ENCODE measurements at places on chromosomes 7 and 10.
A peak's percentile ranks its signal among the peaks of the same experiment; 100 is the strongest.

DNA sequence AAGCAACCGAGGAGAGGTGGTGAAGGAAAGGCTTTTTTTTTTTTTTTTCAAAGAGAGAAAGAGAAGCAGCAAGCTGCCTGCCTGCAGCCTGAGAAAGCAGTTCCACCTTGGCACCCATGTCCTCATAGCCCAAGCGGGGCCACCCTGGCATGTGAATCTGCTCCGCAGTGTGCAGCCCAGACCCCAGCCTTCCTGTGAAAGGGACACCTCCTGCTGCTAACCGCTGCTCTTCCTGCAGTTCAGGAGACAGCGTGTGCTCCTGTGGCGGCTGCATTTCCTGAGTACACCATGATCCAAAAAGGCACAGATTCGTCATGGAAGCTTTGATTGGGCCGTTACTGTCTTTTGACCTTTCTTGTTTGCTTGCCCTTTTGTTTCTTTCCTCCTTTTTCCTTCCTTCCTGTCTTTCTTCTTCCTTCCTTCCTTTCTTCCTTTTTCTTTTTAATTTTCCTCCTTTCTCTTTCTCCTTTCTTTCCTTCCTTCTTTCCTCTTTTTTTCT, 38.1 kb downstream of the IKZF1 start:
- DNase-seq = peak; percentile 73

- DNase-seq = no peak
Observed at GRCh38 chr10:11197266-11197712, 179.6 kb downstream of the CELF2 start.

DNA sequence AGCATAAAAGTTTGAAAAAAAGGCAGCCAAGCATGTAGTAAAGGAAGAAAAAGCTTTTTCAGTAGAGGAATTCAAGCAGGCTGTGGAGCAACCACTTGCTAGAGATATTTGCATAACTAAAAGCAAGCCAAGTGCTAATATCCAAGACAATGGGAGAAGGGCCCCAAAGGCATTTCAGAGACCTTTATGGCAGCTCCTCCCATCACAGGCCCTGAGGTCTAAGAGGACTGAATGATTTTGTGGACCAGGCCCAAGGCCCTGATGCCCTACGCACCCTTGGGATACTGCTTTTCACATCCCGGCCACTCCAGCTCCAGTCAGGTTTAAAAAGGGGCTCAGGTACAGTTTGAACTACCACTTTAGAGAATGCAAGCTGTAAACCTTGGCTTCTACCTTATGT, 261.7 kb upstream of the SEMA3C start:
- DNase-seq = no peak

DNA sequence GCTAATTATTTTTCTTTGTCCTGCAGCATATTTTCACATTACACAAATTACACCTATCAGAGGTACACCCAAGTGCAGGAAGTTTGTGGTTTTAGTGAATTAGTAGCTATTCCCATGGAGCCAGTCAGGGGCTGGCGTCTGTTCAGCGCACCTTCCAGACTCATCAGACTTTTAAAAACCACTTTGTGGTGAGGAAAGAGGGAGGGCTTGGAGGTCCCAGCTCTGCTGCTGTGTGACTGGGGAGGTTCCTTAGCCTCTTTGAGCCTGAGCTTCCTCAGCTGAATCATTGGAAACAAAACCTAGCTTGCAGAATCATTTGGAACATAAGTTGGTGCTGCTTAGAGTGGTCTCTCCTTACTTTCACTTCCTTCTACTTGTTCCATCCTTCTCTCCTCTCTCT, 175.4 kb downstream of the SORCS3 start:
- DNase-seq = no peak

GRCh38 chr10:53918755-53919154, 882.3 kb downstream of the PCDH15 start:
- DNase-seq = no peak

DNA sequence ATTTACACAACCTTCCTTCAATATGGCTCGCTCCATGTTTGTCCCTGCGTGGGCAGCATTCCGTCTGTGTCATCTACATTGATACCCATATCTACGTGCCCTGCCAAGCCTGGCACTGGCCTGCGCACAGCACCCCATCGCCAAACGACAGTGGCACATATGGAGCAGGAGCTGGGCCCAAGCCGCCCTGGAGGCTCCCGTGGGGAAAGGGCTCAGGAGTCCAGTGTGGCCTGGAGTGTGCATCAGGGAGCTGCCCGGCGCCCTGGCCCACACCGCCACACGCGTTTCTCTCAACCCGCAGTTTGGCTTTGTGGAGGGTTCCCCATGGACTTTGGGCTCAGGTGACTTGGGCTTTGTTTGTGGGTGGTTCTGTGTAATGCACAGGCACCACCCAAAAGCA, 273.2 kb downstream of the PTPRN2 start:
- DNase-seq = no peak

GRCh38 chr7:24024276-24025068, 259.5 kb upstream of the NPY start:
- no peak for DNase-seq

DNA sequence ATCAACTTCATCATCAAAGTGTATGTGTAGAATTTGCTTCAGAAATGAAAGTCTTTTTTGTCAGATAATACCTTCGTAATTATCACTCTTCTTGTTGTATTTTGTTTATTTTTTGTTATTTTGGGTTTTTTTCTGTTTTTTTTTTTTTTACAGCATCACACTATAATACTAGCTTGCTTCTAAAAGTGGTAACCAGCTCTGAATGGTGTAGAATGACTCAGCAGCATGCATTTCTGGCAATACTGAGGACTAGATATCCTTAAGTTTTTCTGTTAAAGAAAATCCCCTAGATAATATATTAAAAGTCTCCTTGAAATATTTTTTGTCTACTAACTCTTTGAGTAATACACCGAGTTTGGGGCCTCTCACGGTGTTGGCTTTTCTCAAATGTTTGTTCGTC, 109.1 kb downstream of the LMBR1 start:
- no peak for DNase-seq

- no peak for DNase-seq
Observed at GRCh38 chr10:31888442-31888841, 40.2 kb downstream of the ARHGAP12 start.

- DNase-seq = no peak
Observed at GRCh38 chr7:144761493-144761892, 74.4 kb downstream of the TPK1 start.

DNA sequence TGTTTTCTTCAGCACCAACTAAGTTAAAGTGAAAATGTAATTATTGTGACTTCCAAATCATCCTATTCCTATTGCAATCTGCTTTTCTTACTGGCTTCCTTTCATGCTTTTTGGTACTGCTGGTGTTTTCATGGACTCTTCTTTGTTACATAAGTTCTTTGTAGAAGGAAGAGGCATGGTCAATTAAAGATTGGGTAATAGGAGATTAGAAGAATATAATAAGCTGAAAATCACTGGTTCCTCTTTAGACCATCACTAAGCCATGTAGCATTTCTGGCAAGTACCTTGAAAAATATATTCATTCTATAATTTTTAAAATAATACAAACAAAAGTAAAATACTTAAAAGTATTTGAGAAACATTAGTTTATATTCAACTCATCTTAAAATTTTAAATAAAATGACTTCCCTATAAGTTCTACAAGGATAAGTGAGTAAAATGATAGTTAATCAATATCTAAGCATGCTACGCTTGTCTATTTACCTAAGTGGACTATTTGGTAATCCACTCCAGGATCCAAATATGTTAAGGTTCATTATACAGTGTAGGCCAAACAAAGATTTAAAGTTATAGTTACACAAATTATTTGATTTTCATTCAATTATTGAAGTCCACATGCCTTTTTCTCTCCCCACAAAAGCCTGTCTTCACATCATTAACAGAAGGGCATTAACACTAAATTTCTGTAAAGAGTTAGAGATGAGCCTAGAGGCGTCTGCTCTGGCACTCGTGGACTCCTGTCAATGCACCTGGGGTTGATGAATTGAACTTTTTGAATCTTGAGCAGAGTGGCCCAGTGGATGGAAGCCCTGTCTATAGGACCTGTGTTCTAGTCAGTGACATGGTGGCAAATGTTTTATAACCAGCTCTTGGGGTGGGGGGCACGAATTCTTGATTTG, 408.1 kb downstream of the INHBA start:
- no peak for DNase-seq

- DNase-seq = no peak
Observed at GRCh38 chr7:75758491-75758890, 13.5 kb downstream of the CCL26 start.

DNA sequence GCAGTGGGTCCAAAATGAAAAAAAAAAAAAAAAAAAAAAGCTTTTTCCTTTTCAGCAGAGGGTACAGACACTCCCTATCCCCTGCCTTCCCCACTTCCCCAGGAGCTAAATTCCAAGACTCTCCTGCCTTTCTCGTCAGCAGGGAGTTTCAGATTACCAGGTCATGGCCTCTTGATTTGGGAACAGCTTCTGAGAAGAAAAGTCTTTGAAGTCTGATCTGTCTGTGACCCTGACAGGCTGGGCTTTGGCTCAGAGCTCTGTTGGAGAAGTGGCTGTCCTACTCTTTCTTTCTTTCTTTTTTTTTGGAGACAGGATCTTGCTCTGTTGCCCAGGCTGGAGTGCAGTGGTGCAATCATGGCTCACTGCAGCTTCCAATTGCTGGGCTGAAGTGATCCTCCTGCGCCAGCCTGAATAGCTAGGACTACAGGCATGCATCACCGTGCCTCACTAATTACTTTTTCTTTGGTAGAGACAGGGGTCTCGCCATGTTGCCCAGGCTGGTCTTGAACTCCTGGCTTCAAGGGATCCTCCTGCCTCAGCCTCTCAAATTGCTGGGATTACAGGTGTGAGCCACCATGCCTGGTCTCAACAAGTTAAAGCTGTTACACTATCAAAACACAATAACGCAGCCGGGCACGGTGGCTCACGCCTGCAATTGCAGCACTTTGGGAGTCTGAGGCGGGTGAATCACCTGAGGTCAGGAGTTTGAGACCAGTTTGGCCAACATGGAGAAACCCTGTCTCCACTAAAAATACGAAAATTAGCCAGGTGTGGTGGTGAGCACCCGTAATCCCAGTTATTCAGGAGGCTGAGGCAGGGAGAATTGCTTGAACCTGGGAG, 59.9 kb downstream of the COL26A1 start:
- DNase-seq = no peak

- DNase-seq = no peak
Observed at GRCh38 chr10:67622511-67622910, 73.5 kb downstream of the CTNNA3 start.

- peak; percentile 24 for DNase-seq
Observed at GRCh38 chr10:118720685-118721538, 33.9 kb downstream of the CACUL1 start.

- no peak for DNase-seq
Observed at GRCh38 chr7:149458235-149458634, 2.6 kb downstream of the ZNF777 start.

DNA sequence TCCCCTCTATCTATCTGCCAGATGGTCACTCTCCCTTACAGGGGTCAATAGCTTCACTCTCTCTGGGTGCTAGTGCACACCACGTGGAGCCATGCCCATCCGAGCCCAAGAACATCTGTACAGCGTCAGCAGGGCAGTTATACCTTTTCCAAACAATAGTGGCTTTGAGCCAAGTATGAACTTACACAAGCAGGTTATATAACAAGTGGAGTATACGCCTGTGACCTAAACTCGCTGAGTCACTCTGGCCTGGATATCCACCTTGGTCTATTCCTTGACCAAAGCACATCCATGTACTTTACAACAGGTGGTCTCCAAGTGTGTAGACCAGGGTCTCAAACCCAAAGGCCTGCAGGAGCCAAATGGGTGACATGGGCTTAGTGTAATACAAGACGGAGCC, 20.3 kb downstream of the PLAC9 start:
- DNase-seq = no peak

- DNase-seq = no peak
Observed at GRCh38 chr7:129014501-129015101, 40.3 kb downstream of the TNPO3 start.

GRCh38 chr10:26365681-26366358, 72.3 kb upstream of the APBB1IP start:
- DNase-seq = no peak

- DNase-seq = no peak
Observed at GRCh38 chr7:12851841-12852240, 164.4 kb downstream of the ARL4A start.

- no peak for DNase-seq
Observed at GRCh38 chr7:3194501-3195141, 106.4 kb upstream of the SDK1 start.

DNA sequence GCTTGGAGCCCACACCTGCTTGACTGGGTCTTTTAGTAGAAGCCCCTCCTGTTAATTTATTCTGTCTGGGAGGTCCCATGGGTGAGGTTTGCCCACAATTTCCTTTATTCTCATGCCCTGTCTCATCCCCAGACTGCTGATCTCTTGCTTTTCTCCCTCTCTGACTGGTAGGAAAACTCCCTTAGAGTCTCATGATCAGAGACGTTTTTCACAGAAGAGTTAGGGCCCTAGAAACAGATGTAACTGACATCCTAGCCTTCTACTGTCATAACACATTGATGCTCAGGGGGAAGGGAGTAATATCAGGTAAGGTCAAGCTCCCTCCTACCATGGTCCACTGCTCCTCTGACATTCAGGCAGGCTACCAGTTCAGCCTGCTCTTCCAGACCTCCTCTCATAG, 43.7 kb upstream of the WASL start:
- no peak for DNase-seq

GRCh38 chr7:8387551-8388256, 45.7 kb upstream of the NXPH1 start:
- no peak for DNase-seq

DNA sequence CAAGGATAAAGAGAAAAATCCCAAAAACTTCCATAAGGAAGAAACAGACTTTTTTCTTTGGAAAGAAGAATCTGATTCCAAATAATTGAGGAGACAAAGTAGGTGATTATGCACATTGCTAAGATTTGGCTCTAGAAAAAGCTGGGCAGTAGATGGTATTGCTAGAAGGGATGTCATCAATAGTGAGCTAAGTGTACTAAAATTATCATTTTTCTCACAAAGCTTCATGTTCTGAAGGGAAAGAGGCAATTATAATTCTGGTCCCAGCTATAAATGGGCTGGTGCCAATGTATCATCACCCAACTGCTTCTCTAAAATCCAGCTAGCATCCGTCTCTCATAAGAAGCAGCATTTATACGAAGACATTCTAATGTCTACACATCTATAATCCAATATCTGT, 23.9 kb downstream of the STEAP1 start:
- DNase-seq = no peak

DNA sequence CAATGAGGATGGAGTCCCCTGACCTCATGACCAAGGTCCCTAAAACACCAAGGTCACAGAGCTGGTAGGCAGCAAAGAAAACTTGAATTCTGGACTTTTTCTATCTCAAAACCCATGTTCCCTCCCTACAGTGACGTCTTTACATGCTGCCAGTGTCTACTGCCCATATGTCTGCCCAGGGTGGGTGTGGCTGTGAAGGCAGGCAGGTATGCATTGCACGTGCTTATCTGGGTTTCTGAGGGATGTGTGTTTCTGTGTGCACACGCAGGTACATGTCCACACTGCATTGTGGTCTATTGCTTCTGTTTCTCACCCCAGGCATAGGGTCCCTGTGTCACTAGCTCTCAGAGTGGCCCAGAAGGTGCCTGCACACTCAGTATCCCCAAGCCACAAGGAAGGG, 13.5 kb downstream of the ATP6V1F start:
- no peak for DNase-seq

DNA sequence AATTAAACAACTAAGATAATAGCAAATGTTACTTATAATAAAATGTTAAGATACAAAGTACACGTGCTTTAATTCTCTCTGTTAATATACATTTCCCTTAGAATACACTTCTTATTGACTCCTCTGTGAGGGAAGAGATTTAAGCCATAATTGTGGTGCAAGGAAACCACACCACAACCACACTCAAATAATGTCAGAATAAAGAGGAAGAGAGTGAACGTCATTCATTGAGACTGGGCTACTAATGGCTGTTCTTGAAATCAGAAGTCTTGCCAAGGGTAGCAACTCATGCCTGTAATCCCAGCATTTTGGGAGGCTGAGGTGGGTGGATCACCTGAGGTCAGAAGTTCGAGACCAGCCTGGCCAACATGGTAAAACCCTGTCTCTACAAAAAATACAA, 10.0 kb downstream of the FAM171A1 start:
- no peak for DNase-seq

All from CD8-positive, alpha-beta memory T cell (primary cell).